Stimulated activated CD4-positive, alpha-beta T cell treated with anti-CD3 and anti-CD28 coated beads, Interleukin-4, amount 100 ng/mL, for 24 hours (primary cell): ENCODE measurements at places on chromosomes 1 and 21.

DNA sequence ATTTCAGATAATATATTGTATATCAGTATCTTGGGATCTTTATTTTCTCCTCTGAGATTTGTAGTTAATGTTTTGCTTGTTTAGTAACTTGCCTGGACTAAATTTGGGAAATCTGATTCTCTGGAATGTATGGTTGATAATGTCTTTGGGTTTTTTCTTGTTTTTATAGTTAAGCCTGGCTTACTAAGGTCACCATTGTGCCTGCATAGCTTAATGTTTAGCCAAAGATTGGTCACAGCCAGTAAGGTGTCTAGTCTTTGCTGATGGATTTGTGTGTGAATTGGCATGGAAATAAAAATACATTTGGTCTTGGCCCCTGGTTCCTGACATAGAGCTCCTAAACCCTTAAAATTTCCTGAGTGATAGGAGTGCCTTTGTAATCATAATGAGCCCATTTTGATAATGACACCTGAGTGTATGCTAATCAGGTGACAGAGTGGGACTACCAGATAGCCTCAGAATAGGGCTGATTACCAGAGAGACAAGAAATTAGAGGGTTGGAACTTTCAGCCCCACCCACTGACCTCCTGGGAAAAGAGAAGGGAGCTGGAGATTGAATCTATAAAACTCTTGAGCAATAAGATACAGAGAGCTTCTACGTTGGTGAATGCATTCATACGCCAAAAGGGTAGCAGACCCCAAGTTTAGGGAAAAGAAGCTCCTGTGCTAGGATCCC lies 47.9 kb upstream of the NUF2 start:
- DNase-seq, result no peak

DNA sequence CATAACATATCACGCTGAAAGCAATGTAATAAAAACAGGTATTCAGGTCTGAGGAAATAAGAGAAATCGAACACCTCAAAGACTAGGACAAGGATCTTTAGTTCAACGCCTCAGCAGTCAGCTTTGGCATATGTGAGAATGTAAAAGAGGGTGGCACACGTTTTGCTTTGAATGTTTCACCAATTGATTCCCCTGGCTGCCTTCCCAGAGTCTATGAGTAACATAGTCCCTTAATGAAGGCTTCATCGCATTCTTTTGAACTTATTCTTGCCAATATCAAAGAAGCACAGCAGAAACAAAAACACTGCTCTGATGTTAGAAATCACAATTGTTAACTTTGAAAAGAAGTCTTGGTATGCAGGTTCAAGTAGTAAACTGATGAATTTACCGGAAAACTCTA lies 764.8 kb downstream of the ADGRL2 start:
- DNase-seq, result no peak

- no peak for DNase-seq
Observed at GRCh38 chr1:11772458-11772857, 10.5 kb downstream of the C1orf167 start.

DNA sequence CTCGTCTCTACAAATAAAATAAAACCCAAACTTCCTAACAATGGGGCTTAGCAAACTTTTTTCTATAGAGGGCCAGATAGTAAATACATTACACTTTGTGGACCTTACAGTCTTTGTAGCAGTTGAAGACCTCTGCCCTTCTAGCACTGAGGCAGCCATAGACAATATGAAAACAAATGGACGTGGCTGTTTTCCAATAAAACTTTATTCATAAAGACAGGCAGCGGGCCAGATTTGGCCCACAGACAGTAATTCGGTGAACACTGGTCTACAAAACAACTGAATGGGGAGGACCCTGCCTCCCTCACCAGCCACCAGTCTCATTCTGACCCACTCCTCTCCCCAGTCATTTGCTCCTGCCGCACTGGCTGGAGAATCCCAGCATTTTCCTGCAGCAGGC lies 162.3 kb downstream of the KAZN start:
- no peak for DNase-seq

- DNase-seq, result peak; percentile 56
Observed at GRCh38 chr1:4652631-4653327, 1.6 kb upstream of the AJAP1 start.

GRCh38 chr1:17012775-17013490 lies 1.2 kb upstream of the ATP13A2 start:
- no peak for DNase-seq
